ENCODE measurements at places on chromosomes 6 and 20.
A peak's percentile ranks its signal among the peaks of the same experiment; 100 is the strongest.

DNA sequence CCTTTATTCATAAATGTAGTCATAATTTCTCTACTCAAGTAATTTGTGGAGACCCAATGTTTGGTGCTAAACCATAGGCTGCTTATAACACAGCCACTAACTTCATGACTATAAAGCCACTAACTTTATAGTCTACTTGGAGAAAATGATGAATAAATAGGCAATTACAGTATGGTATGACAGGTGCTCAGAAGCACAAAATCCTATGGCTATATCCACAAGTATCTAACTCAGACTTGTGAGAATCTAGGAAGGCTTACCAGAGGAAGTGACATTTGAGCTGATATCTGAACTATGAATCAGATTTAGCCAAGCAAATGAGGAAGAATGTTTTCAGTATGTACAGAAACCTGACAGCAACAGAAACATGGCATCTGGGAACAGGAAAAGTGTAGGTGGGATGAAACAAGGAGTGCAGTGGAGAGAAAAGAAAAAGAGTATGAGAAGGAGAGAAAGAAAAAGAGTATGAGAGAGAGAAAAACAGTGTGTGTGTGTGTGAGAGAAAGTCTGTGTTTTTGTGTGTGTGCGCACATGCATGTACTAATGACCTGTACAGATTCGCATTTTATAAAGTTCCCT, 59.9 kb downstream of the REV3L start:
- no peaks in the 10 kb centered on the region for H3K36me3 ChIP-seq
- no peak overlapping the region for H3K4me3 ChIP-seq
- no peak for DNase-seq

GRCh38 chr20:7352165-7352564, 584.7 kb downstream of the BMP2 start:
- DNase-seq = no peak
- H3K27me3 ChIP-seq = no peaks in the 10 kb centered on the region
- no peaks in the 10 kb centered on the region for H3K36me3 ChIP-seq
- H3K4me1 ChIP-seq = no peaks in the 10 kb centered on the region
- H3K27ac ChIP-seq = no peak overlapping the region
- no peak overlapping the region for H3K4me3 ChIP-seq

DNA sequence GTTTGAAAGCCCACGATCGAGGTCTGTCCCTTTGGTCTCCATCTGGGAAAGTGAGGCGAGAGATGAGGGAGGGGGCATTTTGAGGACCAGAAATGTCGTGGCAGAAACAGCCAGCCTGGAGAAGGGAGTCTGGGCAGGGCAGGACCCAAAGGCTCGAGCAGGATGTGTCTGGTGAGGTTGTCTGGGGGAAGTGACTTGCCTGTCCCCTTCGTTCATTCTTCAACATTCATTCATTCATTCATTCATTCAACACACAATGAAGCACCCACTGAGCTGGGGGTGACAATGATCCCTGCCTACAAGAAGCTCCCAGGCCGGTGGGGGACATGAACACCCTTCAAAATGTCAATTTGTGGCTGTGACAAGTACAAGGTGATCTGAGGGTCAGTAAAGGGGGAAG, 80.5 kb downstream of the CEBPB start:
- no peak overlapping the region for H3K4me3 ChIP-seq
- no peak for DNase-seq
- no peaks in the 10 kb centered on the region for H3K36me3 ChIP-seq
- H3K4me1 ChIP-seq = peaks cover 33% of the 10 kb centered on the region

- no peak overlapping the region for H3K27ac ChIP-seq
- H3K4me3 ChIP-seq = no peak overlapping the region
- peaks cover 72% of the 10 kb centered on the region for H3K27me3 ChIP-seq
- peaks cover 33% of the 10 kb centered on the region for H3K4me1 ChIP-seq
These were observed 1.9 kb downstream of the RNF39 start for GRCh38 chr6:30073489-30074235.

- H3K4me3 ChIP-seq = no peak overlapping the region
- no peak overlapping the region for H3K27ac ChIP-seq
- no peak for DNase-seq
- no peaks in the 10 kb centered on the region for H3K36me3 ChIP-seq
- peaks cover 14% of the 10 kb centered on the region for H3K4me1 ChIP-seq
- H3K27me3 ChIP-seq = no peaks in the 10 kb centered on the region
These were observed 102.2 kb upstream of the AKAP12 start for GRCh38 chr6:151137542-151137941.

DNA sequence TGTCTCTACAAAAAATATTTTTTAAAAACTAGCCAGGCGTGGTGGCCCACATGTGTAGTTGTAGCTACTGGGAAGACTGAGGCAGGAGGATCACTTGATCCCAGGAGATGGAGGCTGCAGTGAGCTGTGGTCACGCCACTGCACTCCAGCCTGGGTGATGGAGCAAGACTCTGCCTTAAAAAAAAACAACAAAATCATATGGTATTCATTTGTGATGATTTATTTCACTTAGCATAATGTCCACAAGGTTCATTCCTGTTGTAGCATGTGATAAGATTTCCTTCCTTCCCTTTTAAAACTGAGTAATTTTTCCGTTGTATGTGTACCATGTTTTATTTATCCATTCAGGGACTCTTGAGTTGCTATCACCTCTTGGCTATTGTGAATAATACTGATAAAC, 26.2 kb downstream of the TMEM170B start:
- H3K27me3 ChIP-seq = no peaks in the 10 kb centered on the region
- no peak overlapping the region for H3K27ac ChIP-seq
- H3K36me3 ChIP-seq = peaks cover 9% of the 10 kb centered on the region

DNA sequence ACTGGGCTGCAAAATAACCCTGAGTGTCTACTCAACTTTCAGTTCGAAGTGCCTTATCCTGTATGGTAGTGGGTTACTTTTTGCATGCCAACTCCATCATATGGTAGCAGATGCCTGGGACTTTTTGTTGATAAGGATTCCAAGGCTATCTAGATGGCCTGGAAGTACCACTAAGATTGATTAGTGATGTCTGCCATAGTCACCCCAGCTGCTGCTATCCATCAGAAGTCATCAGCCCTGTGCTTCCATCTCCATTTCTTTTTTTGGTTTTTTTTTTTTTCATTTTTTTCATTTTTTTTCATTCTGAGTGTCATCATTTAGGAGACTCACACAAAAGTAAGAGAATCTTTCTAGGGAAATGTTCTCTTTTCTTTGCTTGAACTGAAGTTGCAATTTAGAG, 217.4 kb upstream of the PLCB4 start:
- H3K27ac ChIP-seq = no peak overlapping the region
- DNase-seq = no peak
- no peaks in the 10 kb centered on the region for H3K36me3 ChIP-seq
- H3K27me3 ChIP-seq = no peaks in the 10 kb centered on the region
- peaks cover 6% of the 10 kb centered on the region for H3K4me1 ChIP-seq
- no peak overlapping the region for H3K4me3 ChIP-seq

DNA sequence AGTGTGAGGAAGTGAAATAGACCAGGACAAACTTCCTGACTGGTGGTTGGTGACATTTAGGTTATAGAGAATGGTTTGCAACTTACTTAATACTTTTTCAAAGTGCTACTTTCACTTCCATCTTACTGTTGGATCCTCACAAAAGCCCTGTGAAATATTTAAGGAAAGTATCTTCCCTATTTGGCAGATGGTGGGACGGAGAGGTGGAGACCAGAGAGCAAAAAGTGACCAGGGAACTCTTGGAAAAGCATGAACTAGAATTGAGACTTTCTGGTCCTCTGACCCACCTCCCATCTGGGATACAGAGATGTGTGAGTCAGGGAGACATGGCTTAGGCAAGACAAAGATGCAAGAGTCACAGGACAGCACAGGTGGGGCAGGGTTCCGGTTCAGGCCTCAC, 3.0 kb downstream of the TRIM10 start:
- no peaks in the 10 kb centered on the region for H3K36me3 ChIP-seq
- DNase-seq = no peak
- no peaks in the 10 kb centered on the region for H3K4me1 ChIP-seq
- H3K27me3 ChIP-seq = peaks cover 12% of the 10 kb centered on the region

DNA sequence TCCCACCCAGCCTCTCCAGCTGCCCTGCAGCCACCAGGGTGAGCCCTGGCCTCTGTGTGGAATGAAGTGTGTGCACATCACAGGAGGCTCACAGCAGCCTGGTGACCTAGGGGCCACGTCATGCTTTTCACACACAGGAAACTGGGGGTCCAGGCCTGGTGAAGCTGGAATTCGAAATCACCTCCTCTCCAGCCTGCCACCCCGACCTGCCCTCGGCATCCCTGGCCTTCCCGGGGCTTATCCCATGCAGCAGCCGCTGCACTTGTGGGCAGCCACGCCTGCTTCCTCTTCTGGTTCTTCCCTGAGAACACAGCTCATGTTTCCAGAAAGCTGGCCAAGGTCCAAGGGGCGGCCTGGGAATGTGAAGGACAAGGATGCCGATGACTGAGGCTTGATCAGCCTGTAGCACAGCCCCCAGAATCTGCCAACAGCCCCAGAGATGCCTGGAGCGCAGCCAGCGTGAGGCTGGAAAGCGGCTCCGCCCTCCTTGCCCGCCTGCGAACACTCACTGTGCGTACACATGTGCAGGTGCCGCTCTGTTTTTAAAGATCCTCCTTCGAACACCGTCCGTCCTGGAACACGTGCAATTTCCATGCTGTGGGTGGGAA, 4.2 kb upstream of the NTSR1 start:
- DNase-seq = peak; percentile 94
- peaks cover 20% of the 10 kb centered on the region for H3K27me3 ChIP-seq
- no peak overlapping the region for H3K4me3 ChIP-seq
- H3K4me1 ChIP-seq = peaks cover 54% of the 10 kb centered on the region

DNA sequence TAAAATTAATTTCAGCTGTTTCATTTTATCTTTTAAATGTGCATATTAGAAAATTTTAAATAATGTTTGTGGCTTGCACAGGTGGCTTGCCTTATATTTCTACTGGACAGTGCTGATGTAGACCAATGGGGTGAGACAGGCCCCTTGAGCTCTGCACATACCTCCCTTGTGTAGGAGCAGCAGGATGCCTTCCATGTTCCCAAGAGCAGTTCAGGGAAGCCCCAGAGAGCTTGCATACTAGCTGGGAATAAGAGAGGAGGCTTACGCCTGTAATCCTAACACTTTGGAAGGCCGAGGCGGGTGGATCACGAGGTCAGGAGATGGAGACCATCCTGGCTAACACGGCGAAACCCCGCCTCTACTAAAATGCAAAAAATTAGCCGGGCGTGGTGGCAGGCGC, 61.4 kb downstream of the RFPL4B start:
- no peaks in the 10 kb centered on the region for H3K27me3 ChIP-seq
- no peak overlapping the region for H3K27ac ChIP-seq
- H3K4me3 ChIP-seq = no peak overlapping the region
- no peaks in the 10 kb centered on the region for H3K36me3 ChIP-seq
- no peak for DNase-seq

GRCh38 chr6:18147160-18147559, 7.7 kb downstream of the TPMT start:
- no peaks in the 10 kb centered on the region for H3K27me3 ChIP-seq
- H3K36me3 ChIP-seq = peaks cover 3% of the 10 kb centered on the region
- H3K4me3 ChIP-seq = no peak overlapping the region
- DNase-seq = no peak
- no peak overlapping the region for H3K27ac ChIP-seq
- no peaks in the 10 kb centered on the region for H3K4me1 ChIP-seq

- no peaks in the 10 kb centered on the region for H3K27me3 ChIP-seq
- DNase-seq = no peak
- no peak overlapping the region for H3K4me3 ChIP-seq
These were observed 249.5 kb upstream of the KCNG1 start for GRCh38 chr20:51272401-51272800.

GRCh38 chr6:66508433-66508832, 801.4 kb upstream of the EYS start:
- H3K4me1 ChIP-seq = no peaks in the 10 kb centered on the region
- DNase-seq = no peak
- H3K27me3 ChIP-seq = no peaks in the 10 kb centered on the region
- H3K36me3 ChIP-seq = no peaks in the 10 kb centered on the region
- no peak overlapping the region for H3K27ac ChIP-seq

GRCh38 chr20:23178806-23179205, 92.7 kb upstream of the CD93 start:
- no peaks in the 10 kb centered on the region for H3K36me3 ChIP-seq
- peak; percentile 58 for DNase-seq
- no peak overlapping the region for H3K4me3 ChIP-seq
- peaks cover 14% of the 10 kb centered on the region for H3K4me1 ChIP-seq

GRCh38 chr6:113629975-113630737, 227.0 kb upstream of the MARCKS start:
- no peaks in the 10 kb centered on the region for H3K27me3 ChIP-seq
- no peaks in the 10 kb centered on the region for H3K36me3 ChIP-seq
- DNase-seq = no peak
- H3K27ac ChIP-seq = no peak overlapping the region
- no peak overlapping the region for H3K4me3 ChIP-seq
- peaks cover 5% of the 10 kb centered on the region for H3K4me1 ChIP-seq

DNA sequence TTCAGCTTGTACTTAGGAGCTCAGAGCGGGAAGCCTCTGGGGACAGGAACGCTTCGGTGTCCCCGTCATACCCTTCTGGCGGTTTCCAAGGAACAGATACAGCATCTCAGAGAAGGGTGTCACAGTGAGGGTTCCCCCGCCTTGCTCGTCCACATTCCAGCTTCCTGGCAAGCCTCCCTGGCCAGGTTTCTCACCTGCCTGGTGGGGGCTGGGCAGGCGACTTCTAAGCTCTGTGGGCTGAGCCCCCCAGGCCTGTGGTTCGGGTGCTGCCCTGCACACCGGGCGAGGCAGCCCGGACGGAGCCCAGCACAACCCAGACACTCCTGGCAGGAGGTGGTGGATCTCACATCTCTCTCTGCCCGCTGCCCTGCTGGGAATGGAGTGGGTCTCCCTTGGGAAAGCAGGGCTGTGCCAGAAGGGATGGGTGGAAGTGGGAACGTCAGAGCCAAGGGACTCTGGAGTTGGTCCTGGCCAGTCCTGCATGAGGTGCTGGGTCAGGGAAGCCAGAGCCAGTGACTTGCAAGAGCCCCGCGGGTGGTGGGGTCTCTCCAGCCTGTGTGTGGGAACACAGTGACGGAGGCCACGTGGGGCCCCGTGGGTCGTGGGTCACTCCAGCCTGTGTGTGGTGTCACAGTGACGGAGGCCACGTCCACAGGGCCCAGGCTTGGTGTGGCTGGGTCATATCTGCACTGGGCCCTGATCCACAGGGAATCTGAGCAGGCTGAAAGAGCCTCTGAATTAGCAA, 47.7 kb upstream of the SMOC2 start:
- H3K4me3 ChIP-seq = no peak overlapping the region
- no peak overlapping the region for H3K27ac ChIP-seq
- peaks cover 8% of the 10 kb centered on the region for H3K4me1 ChIP-seq
- peaks cover 5% of the 10 kb centered on the region for H3K27me3 ChIP-seq
